ENCODE measurements at places on chromosomes 3 and 15.

DNA sequence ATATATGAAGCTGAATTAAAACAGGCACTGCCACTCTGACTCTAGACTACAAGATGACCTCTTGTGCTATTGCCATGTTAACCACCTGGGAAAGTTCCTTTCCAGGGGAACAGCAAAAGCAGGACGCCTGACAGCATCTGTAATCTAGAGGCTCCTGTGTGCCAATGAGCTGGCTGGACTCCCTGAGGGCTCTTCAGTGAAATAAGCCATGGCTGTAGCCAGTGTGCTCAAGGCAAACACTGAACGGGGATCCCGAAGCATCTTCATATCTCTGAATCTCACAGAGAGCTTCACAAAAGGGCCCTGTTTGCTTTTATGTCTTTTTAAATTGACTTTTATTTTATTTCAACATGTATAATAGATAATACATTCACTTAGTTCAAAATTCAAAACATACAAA lies 57.2 kb downstream of the BFSP2 start:
- no peak for DNase-seq

DNA sequence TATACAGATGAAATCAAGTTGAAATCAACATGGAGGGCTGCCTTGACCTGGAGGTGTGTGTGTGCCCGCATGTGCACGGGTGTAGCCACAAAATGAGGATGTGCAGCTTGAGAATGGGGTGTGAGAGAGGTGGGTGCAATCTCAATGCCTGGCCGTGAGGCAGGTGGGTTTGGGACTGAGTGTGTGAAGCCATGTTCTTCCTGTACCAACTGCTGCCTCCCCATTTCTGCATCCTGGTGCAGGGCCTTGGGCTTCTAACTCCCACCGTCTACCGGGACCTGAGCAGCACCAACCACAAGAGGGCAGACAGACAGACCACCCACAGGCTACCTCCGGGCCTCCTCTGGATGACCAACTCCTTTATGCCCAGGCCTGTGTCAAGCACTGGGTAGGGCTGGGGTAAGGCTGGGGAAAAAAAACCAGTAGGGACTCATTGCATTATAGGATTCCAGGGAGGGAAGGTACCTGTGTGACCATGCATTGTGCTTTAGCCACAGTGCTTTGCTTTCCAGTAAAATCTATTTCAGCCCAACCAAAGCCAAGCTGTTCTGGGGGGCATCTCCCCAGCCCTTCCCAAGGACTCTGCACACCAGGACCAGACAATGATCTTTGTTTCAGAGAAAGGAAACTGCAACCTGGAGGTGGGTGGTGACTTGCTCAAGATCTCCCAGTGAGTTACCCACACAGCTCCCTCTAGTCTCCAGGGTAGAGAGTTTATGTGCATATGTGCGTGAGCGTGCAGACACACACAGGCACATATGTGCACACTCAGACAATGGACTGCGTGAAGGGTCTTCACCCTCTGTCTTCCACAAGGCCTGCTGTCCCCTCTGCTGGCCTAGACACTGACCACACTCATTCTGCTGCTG lies 162.2 kb upstream of the TLE3 start:
- DNase-seq = no peak

GRCh38 chr15:88688394-88688933 lies 49.6 kb downstream of the ISG20 start:
- no peak for DNase-seq

DNA sequence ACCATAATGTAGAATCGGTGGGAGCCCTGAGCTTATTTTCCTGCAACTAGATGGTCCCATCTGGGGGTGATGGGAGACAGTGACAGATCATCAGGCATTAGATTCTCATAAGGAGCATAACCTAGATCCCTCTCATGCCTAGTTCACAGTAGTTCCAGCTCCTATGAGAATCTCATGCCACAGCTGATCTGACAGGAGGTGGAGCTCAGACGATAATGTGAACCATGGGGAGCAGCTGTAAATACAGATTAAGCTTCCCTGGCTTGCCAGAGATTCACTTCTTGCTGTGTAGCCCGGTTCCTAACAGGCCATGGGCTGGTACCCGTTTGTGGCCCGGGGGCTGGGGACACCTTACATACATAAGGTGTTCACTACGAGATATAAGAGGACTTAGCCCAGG lies 67.5 kb upstream of the LRRFIP2 start:
- no peak for DNase-seq

DNA sequence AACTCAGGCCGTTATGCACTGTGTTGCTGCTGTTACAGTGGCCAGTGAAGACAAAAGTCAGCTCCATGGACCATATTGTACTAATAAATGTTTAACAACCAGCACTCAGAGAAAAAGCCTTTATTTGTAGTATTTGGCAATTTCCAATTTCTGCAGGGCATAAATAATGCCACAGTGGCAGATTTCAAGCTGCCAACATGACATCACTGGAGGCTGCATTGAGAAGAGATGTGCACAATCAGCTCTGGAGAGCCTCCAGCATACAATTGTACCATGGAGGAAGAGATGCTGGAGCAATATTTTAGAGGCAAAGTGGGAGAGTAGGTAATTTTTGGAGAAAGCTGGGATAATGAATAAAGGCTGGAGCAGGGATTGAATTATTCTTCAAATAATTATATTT lies 9.7 kb upstream of the ALCAM start:
- DNase-seq = no peak

DNA sequence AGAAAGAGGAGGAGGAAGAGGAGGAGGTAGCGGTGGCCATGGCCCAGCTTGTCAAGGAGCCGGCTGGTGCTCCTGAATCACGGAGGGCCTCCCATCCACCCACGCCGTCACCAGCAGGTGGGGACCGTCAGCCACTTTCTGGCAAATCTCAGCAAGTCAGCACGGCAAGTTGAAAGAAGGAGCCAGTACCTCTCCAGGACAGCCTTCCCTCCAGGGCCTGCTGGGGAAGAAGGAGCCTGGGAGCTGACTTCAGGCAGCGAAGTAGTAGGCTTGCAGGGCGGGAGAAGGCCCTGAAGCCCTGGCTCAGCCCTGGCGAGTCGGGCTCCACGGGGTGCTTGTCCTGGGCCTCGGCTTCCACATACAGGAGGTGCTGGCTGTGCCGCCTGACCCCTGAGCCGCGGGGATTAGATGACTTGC lies 99.2 kb upstream of the TRPM1 start:
- DNase-seq = peak; percentile 28

DNA sequence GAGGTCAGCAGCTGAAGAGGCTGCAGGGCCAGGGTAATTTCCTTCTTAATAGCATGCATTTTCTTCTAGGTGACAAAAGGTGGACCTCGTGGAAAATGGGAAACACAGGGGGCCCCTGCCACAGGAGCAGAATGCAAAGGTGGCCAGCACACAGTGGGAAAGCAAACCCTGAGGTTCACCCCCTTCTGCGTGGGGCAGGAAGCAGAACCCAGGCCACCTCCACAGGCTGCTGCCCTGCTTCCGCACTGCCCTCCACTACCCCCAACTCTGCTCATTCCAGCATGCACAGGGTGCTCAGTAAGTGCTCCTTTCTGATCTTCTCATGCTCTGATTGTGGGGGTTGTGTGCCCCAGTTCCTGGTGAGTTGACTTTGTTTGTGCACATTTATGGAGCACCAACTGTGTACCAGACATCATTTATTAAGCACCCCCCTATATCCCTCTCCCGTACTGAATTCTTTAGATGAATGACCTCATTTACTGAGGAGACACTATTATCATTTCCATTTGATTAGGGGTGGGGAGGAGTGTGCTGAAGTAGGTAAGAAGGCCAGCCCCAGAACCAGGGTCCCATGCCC lies 12.7 kb upstream of the FGD5 start:
- no peak for DNase-seq
